ENCODE measurements at places on chromosomes 16 and 17.
A peak's percentile ranks its signal among the peaks of the same experiment; 100 is the strongest.

DNA sequence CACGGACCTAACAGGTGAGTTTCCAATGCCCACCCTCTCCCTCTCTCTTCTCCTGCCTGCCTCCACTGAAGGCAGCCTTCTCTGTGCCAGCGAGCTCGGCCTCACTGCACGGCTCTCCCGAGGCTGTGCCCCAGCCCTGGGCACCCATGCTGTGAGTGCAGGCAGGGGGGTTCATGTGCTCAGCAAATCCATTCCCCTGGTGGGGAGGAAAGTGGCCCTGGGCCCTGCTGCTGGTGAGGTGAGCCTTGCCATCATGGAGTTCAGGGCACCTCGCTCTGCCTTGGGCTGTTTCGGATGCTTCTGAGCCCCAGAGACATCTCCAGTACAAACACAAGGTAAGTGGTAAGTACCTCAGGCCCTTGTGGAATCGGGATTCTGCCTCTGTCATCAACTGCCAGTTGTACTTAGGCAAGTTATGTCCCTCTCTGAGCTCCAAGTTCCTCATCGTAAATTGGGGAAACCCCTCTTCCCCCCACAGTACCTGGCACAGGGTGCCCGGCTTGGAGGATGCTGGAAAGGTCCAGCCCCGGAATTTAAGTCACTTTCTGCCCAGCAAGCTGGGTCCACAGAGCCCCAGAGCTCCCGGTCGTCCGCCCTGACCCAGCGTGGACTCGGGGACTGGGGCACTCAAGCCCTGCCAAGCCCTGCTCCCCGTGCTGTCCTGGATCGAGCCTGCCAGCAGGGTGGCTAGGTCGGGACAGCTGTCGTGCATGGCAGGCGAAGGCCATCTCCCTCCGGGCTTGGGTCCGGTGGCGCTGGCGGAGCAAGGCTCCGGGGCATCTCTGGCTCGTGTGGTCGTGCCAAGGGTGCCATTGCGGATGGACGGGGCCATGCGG is 684 bp upstream of the NUDT16L1 start:
- DNase-seq: peak; percentile 25

GRCh38 chr17:40303708-40304551 is 5.0 kb upstream of the RARA start:
- DNase-seq: no peak

DNA sequence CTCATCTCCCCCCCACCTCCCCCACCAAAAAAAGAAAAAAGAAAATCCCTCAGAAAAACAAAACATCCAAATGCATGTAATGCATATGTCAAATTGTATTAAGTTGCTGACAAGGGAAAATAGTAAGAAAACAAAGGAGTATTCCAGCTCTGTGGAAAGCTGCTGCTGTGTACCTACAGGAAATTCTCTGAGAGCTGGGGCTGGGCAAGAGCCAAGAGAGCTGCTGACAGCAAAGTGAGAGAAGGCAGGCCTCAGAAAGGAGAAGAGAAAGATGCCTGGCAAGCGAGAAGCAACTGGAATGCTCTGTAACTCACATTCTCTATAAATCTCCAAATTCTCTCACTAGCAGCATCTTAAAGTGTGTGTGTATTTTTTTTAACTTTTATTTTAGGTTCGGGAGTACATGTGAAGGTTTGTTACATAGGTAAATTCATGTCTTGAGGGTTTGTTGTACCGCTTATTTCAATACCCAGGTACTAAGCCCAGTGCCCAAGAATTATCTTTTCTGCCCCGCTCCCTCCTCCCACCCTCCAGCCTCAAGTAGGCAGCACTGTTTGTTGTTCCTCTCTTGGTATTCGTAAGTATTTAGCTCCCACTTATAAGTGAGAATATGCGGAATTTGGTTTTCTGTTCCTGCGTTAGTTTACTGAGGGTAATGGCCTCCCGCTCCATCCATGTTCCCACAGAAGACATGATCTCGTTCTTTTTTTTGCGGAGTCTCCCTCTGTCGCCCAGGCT is 24.4 kb downstream of the CNTROB start:
- DNase-seq: no peak

DNA sequence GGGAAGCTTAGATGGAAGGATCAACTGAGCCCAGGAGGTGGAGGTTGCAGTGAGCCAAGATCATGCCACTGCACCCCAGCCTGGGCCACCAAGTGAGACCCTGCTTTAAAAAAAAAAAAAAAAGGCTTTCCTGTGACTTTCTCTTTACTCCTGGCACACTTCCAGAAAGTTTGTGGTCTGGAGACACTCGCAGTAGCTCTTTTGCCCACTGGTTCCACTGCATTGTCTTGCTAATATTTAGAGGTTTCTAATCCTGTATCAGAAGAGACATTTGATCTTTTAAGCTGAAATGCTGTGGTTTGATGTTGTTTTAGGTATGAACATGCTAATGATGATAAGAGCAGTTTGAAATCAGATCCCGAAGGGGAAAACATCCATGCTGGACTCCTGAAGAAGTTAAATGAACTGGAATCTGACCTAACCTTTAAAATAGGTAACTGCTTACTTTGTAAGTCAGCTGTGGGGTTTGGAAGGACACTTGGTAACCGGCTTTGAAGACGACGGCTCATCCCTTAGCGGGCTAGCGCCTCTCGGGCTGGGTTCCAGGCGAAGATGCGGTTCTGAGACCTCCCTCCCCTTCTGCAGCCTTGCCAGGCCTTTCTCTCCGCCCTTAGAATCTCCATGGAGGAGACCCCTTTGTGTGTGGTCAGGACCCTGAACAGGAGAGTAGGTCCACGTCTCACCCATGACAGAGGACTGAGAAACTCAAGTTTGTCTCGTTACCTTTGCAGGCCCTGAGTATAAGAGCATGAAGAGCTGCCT is 23.1 kb downstream of the NTAN1 start:
- peak; percentile 29 for DNase-seq

DNA sequence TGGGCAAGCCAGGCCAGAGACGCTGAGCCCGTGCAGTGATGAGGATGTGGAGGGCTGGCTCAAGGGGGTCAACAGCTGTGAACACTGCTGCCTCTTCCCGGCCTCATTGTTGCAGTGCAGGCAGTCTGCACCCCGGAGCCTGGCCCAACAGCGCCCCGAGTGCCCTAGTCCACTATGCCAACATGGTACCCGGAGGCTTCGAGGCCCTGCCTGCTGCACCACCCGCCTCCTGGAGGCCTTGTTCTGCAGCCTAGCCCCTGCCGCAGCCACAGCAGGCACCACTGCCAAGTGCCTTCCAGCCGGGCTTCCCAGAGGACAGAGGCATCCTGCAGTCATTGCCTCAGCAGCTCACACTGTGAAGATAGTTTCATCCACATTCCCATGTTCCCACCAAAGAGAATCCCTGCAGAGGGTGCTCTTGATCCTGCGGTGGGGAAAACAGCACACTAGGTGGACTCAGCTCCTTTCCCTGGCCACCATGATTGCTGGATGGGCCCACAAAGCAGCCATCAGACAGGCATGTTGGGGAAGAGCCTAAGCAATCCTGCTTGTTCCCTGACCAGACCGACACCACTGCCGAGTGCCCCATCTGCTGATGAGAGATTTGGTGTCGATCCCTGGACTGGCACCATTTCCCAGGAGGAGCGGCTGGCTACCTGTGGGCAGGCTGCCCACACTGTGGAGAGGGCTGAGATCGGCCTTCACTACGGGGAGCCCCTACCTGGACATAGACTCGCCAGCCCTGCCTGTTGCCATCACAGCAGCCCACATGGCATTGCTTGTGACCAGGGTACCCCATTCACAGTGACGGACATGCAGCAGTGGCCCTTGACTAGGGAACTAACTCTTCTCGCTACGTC is 44.9 kb downstream of the USP22 start:
- DNase-seq: no peak

DNA sequence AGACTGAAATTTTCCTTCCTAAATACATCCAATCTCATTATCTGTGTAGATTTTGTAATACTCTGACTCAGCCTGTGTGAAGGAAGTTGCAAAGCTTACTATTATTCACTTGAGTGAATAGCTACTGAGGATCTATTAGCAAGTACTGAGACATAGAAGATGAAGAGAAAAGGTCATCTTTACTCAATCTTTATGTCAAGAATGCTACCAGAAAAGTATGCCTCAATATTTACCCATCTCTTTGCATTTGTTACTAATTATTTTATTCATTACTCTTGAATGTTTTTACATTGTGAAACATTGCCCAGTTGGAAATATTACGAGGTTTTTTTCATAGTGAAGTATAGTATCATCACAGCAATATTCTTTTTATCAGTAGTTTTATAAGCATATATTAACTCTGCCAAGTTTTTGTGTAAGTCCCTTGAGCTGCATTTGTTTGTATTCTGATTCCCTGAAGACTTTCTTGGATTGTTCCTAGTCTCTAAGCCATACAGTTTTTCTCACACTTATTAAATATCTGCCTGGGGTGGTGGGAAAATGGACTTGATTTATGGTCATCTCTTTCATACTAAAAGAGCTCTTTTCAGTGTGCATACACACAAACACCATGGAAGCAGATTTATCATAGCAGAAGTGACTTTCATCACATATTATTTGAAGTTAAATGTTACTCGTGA is 110.4 kb downstream of the MRTFB start:
- no peak for DNase-seq

Data from CD4-positive, alpha-beta T cell treated with Interleukin-10 for 1 hour (primary cell).